Activated CD4-positive, alpha-beta T cell treated with anti-CD3 and anti-CD28 coated beads, Interleukin-2, amount 10 ng/mL, durations not matched to agents 24 days and 14 days (primary cell): ENCODE measurements at places on chromosomes 3 and 15. TPM values are rescaled to one million over a fixed set of nuclear protein-coding genes. Genes with fewer than 3 reads are reported as not detected.
A peak's percentile ranks its signal among the peaks of the same experiment; 100 is the strongest.

- H3K27ac ChIP-seq = no peak overlapping the region
- no peak overlapping the region for H3K4me3 ChIP-seq
- H3K4me1 ChIP-seq = no peaks in the 10 kb centered on the region
- no peak for DNase-seq
- H3K27me3 ChIP-seq = no peaks in the 10 kb centered on the region
Observed at GRCh38 chr3:99534951-99535704, 103.3 kb upstream of the COL8A1 start.

DNA sequence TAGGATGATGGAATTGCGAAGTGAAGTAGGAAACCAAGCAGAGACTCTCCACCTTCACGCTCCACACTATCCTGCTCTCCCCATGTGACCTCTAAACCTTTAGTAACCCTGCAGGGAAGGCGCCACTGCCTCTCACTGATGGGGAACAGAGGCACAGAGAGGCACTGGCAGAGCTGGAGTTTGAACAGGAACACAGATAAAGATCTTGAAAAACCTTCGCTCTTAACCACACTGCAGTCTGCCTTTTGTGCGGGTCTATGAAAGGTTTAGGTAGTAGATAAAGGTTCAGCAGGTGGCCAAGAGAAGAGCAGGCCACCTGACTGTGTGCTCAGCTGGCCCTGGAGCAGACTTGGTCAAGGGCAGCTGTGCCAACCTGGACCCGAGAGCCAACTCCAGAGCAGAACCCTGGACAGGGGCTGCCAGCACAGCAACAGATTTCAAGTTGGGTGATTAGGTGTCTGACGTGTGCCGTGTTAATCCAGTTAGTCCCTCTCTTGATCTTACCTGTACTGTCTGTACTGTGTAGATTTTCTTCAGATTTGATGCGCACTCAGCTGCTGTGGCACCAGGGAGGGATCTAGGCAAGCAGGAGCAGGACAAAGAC lies 15.2 kb downstream of the EIF4E3 start:
- H3K27me3 ChIP-seq = no peaks in the 10 kb centered on the region
- peak; percentile 69 for DNase-seq
- no peak overlapping the region for H3K27ac ChIP-seq

GRCh38 chr3:158110658-158111018 lies 749 bp downstream of the RSRC1 start:
- H3K27ac ChIP-seq = peak overlapping the region; percentile 75
- H3K4me1 ChIP-seq = peaks cover 41% of the 10 kb centered on the region
- peaks cover 33% of the 10 kb centered on the region for H3K27me3 ChIP-seq
- DNase-seq = no peak
- H3K4me3 ChIP-seq = peak overlapping the region; percentile 91
- peaks cover 30% of the 10 kb centered on the region for H3K36me3 ChIP-seq

- no peaks in the 10 kb centered on the region for H3K36me3 ChIP-seq
- H3K27me3 ChIP-seq = peaks cover 7% of the 10 kb centered on the region
- H3K4me3 ChIP-seq = no peak overlapping the region
- no peak overlapping the region for H3K27ac ChIP-seq
- no peak for DNase-seq
Observed at GRCh38 chr3:138084196-138084595, 31.2 kb downstream of the DZIP1L start.

DNA sequence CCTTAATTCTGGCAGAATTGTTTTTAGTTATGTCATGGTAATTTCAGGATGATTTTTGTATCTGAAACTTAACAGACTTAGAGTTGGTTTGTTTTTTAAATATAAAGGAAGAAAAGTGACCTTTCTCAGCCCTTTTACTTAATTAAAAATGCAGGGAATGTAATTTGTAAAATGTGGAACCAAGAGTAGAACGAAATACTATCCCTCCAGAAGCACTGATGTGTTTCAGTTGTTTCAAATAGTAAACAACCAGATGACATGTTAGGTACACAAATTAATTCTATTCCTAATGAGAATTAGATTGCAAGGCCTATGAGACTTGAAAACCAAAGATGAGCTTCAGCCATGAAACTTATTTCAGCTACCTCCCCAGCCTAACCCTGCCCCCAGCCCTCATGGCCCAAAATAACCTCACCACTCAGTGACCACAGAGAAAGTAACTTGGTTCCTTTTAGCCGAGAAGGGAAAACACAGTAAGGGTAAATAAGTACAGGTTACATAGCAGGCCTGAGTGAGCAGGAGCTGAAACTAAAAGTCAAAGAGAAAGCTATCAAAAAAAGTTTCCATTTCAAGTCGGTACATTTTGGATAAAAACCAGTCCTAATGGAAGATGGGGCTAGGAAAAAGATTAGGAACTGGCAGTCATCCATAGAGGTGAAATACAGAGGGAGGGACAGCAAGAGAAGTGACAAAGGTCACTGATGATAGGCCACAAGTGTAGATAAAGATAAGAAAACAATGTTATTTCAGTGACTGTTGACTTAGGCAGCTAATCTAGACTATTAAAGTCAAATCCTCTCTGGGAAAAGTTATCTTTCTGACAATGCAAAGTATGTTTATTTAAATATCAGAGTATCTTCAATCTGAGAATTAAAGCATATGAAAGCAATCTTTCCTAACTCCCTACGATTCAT lies 23.2 kb downstream of the SENP8 start:
- H3K36me3 ChIP-seq = no peaks in the 10 kb centered on the region
- no peak overlapping the region for H3K4me3 ChIP-seq
- peaks cover 4% of the 10 kb centered on the region for H3K4me1 ChIP-seq

DNA sequence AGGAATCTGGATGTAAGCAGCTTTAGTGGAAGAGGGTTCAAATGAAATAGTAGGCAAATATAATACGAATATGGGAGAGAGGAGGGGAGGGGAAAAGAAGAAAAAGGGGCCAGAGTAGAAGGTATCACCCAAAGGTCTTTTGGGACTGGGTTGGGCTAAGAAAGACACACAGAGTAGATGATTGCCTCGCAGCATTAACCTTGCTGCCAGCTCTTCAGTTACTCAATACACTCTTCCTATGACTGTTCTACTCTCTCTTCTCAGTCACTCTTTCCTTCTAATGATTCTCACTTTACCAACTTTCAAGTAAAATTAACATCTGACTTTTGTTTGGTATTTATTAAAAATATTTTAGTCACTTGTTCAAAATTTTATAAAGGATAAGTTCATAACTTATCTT lies 52.8 kb downstream of the CLASP2 start:
- DNase-seq = no peak
- H3K27ac ChIP-seq = no peak overlapping the region
- H3K36me3 ChIP-seq = peaks cover 13% of the 10 kb centered on the region
- H3K4me3 ChIP-seq = no peak overlapping the region
- no peaks in the 10 kb centered on the region for H3K4me1 ChIP-seq

GRCh38 chr3:32850636-32851035 lies 32.8 kb downstream of the TRIM71 start:
- no peak overlapping the region for H3K27ac ChIP-seq
- H3K27me3 ChIP-seq = peaks cover 12% of the 10 kb centered on the region
- no peak overlapping the region for H3K4me3 ChIP-seq

DNA sequence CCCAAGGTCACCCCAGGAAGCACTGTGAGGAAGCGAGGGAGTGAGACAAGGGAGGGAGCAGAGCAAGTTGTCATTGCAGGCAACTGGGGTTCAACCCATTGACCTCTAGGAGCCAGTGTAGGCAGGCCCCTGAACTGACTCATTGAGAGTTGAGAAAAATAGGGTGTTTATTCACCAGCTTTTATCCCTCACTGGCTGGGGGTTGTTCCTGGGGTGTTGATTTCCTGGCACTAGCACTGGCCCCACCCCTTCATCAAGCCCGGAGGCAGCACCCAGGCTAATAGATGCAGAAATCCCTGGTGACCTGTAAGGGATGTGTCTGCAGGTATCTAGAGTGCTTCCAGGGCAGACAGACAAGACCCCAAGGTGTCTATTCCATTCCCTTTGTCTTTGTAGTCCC lies 183.9 kb downstream of the ARRDC4 start:
- H3K27ac ChIP-seq = no peak overlapping the region
- peaks cover under 1% of the 10 kb centered on the region for H3K4me1 ChIP-seq
- H3K36me3 ChIP-seq = no peaks in the 10 kb centered on the region
- no peak overlapping the region for H3K4me3 ChIP-seq
- H3K27me3 ChIP-seq = peaks cover 12% of the 10 kb centered on the region

DNA sequence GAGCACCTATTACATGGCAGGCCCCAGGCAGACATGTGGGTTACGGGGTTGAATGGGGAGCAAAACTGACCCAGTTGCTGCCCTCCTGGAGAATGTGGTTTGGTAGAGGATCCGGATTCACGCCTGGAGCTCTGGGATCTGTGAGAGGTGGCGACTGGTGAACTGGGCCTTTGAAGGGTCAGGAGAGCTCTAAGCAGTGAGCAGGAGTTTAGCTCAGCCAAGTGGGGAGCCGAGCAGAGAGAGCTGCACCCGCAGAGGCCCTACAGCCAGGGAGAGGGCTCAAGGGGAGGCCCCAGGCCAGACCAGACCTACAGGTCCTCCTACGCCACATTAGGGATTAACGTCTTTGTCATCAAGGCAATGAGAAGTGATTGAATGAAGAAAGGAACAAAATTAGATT lies 179.8 kb upstream of the TLE3 start:
- no peak for DNase-seq
- no peak overlapping the region for H3K4me3 ChIP-seq
- no peak overlapping the region for H3K27ac ChIP-seq
- peaks cover 15% of the 10 kb centered on the region for H3K27me3 ChIP-seq
- no peaks in the 10 kb centered on the region for H3K36me3 ChIP-seq

DNA sequence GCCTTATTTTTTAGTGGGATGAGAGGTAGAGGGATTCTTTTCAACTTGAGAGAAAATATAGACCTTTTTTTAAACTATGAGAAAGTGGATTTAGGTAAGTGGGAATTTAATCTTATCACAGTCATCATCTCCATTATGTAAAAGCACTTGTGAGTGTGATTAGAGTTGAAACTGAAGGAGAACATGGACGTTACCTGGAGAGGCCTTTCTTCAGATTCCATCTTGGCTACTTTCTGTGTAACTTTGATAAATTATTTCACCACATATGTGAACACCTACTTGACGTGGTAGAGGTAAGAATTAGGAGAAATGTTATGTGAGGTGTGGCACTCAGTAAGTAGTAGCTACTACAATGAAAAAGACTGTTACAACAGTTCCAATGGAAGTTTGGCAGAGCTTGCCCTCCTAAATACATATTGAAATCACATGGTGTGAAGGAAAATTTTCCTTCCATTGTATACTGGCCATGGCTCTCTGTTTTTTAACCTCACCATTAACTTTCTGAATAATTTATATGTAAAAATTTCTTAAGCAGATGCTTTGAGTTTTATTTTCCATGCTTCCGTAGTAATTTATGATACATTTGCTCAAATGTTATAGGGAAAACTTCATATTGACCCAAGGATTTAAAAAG lies 193.3 kb downstream of the FNDC3B start:
- no peaks in the 10 kb centered on the region for H3K27me3 ChIP-seq
- no peak for DNase-seq
- H3K36me3 ChIP-seq = peaks cover 4% of the 10 kb centered on the region
- H3K4me1 ChIP-seq = no peaks in the 10 kb centered on the region
- no peak overlapping the region for H3K27ac ChIP-seq

- H3K4me1 ChIP-seq = peaks cover 4% of the 10 kb centered on the region
- H3K27me3 ChIP-seq = peaks cover 10% of the 10 kb centered on the region
- no peaks in the 10 kb centered on the region for H3K36me3 ChIP-seq
Observed at GRCh38 chr3:50211930-50212329, 6.9 kb downstream of the SLC38A3 start.

- no peaks in the 10 kb centered on the region for H3K27me3 ChIP-seq
- H3K4me1 ChIP-seq = no peaks in the 10 kb centered on the region
- no peak overlapping the region for H3K4me3 ChIP-seq
- H3K27ac ChIP-seq = no peak overlapping the region
Observed at GRCh38 chr3:3875491-3875890, 76.3 kb downstream of the LRRN1 start.

DNA sequence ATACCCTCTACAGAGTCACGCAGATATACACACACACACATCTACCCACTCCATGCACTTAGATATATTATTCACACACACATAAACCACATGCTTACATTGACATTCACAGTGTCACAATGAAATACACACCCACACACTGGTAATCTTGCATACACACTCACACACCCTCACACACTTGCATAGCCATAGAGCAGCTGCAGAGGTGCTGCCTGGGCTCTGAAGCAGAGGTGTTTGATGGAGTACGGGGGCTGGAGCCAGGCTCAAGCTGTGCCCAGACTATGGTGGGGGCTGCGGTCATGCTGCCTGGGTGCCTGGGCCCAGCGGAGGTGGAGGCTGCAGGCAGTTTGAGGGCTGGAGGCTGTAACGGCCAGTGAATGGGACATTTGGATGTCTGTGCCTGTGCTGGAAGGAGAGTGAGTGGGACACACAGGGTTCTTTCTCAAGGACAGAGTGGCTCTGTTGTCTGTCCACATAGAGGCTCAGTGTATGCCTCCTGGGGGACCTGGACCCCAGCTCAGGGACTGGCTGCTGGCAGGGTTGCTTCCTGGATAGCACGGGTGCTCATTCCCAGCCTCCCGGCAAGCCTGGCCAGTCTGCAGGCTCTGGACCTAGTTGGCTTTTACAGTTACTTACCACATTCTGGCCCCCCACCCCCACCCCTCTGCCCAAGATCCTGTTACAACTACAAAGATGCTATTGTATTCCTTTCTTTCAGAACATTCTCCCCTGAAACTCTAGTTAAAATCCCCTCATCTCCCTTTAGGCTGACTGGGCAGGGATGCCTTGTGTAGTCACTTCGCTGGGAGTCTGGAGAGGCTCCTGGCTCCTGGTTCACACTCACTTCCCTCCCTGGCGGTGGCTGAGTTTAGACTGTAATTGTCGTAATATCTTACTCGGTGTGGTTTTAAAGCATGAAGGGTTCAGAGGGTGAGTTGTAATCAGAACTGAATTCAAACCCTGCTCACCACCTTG lies 12.5 kb downstream of the GASK1A start:
- no peaks in the 10 kb centered on the region for H3K36me3 ChIP-seq
- H3K27me3 ChIP-seq = peaks cover 4% of the 10 kb centered on the region
- no peak overlapping the region for H3K27ac ChIP-seq
- no peak overlapping the region for H3K4me3 ChIP-seq
- H3K4me1 ChIP-seq = peaks cover 2% of the 10 kb centered on the region

KLHL6 gene
- total RNA-seq = 44.9 and 47.1 TPM in 2 replicates

NMNAT3 gene
- 0.73 and 1.0 TPM in 2 replicates for total RNA-seq

SKOR1 gene
- total RNA-seq = 0.09 and 0.14 TPM in 2 replicates

CXCR6 gene
- 15.2 TPM in 2 replicates for total RNA-seq

FBXW12 gene
- 0.14 and 0.28 TPM in 2 replicates for total RNA-seq

SLC28A1 gene
- total RNA-seq = not detected in 2 replicates

BFSP2 gene
- total RNA-seq = not detected in 2 replicates

TERB2 gene
- total RNA-seq = not detected in 2 replicates

ENTPD3 gene
- total RNA-seq = not detected in 2 replicates

MST1 gene
- total RNA-seq = 7.5 and 7.6 TPM in 2 replicates

POPDC2 gene
- total RNA-seq = 0.63 and 0.66 TPM in 2 replicates

HIGD2B gene
- not detected in 2 replicates for total RNA-seq
